ENCODE measurements at places on chromosomes 7 and 10. TPM values are rescaled to one million over a fixed set of nuclear protein-coding genes. Genes with fewer than 3 reads are reported as not detected.

DNA sequence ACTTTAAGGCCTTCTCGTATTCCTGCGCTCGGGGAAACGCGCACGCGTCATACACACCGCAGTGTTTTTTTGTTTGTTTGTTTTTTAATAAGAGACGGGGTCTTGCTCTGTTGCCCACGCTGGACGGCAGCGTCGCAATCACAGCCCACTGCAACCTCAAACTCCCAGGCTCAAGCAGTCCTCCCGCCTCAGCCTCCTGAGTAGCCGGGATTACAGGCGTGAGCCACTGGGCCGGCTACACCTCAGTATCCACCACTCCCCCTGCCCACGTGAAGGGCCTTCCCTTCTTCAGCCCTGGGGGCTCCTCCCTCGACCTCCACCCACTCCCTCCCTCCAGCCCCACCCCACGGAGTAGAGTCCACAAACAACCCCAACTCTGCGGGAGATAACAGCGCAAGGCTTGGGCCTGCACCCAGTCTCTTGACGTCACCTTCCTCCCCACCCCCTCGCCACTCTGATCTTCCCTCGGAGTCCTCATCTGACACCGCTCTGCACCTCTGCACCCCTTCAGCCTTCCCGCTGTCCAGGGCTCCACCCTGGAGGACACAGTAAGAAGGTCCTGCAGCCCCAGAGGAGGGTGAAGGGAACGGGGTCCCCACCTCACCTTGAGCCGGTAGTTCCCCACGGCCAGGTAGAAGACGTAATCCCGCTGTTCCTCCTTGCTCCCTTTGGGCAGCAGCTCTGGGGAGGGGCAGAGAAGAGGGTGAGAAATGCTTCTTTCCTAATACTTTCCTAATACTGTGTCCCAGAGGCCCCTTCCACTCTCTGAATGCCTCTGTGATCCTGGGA is 2.8 kb upstream of the CLDN15 start:
- DNase-seq, result no peak

- DNase-seq, result no peak
These were observed 74.1 kb downstream of the ADD3 start for GRCh38 chr10:110081911-110082310.

DNA sequence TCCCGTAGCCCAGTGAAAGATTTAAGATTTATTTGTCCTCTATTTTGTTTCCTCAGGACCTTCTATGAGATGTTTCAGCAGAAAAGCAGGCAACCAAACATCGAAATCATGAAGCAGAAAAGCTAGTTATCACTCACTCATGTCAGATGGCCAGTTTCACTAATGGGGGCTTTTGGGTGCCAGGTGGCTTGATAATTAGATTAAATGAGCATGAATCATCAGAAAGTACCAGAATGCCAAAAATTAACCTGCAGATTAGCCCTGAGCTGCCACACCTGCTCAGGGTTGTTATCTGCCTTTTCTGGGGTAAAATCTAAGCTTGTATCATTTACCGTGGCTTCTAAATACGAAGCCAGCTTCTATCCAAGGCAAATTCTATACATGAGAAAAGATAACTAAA is 1017.5 kb downstream of the XPNPEP1 start:
- DNase-seq, result no peak

DNA sequence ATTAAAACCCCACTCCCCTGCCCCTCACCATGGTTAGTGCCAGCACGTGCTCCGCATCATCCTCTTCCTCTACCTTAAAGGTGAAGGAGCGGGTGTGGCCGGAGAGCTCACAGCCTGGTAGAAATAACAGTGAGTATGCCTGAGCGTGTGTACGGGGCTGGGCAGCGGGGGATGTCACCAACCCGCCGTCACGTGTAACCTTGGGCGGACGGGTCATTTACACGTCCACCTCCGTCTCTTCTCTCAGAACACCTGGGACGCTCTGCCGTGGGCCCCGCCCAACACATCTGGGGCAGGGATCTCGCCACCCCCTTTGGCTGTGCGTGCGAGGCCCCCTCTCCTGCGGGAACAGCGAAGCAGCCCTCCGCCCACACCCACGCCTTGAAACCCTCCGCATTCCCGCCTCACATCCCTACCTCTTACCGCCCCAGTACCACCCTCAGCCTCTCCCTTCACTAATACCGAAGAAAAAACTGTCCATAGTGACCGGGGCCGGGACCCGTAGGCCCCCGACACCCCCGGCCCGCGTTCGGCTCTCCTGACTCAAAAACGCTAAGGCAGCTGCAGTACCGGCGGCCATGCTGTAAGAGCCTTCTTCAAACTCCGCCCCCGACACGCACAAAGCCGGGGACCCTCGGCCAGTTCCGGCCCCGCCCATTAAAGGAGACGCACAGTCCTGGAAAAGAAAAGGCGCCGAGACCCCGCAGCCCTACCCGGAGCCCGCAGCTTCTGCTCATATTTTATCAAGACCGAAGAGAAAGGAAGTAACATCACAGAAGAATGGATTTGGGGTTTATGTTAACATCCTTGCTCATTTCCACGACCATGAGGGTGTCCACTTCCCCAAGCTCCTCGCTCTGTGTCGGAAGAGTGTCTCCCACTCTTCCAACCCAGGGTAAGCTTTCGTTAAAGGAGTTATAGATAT is at the start of gene NPM3:
TSS of gene NPM3 (minus strand) at position 636 of the 925 bp plus-strand sequence. CDS start at position 580, 56 bp downstream.
- no peak for DNase-seq

RAB18 gene
- total RNA-seq, result 30.3 TPM

IFIT1 gene
- 3.4 TPM for total RNA-seq

ANK3 gene
- 6.6 TPM for total RNA-seq
